ENCODE measurements at places on chromosomes 2 and 18.

GRCh38 chr2:19114754-19115231 is 243.6 kb downstream of the OSR1 start:
- no peak for DNase-seq

GRCh38 chr2:219087361-219087760 is 26.6 kb upstream of the IHH start:
- no peak for DNase-seq

DNA sequence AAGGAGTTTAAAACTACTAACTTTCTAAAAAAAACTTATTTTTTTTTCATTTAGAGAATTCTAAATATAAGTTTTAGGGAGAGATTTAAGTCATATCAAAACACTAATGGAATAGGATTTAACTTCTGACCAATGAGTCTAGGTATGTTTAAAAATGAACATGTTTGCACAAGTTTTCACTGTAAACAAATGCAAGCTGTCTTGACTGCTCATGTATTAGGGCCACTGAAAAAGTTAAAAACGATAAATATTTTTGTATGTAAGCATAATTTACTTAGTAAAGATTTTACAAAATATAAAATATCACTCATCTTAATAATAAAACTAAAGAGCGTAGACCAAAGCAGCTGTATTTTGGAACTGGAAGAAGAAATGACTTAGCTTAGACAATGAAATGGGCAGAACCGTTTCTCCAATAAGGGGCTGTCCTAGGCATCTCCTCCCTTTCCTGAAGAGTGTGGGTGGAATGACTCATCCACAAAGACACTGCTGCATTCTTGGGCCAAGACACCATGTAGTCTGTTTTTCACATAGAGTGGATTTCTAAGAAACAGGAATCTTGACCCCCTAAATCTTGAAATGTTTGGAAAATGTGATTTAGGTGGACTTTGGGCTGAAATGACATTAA is 118.8 kb downstream of the MEP1B start:
- DNase-seq, result no peak

GRCh38 chr2:43088143-43089073 is 138.0 kb downstream of the ZFP36L2 start:
- no peak for DNase-seq

GRCh38 chr2:25787020-25787419 is 91.3 kb downstream of the ASXL2 start:
- DNase-seq, result no peak

GRCh38 chr2:112776113-112776512 is 8.2 kb downstream of the IL1A start:
- DNase-seq, result no peak

DNA sequence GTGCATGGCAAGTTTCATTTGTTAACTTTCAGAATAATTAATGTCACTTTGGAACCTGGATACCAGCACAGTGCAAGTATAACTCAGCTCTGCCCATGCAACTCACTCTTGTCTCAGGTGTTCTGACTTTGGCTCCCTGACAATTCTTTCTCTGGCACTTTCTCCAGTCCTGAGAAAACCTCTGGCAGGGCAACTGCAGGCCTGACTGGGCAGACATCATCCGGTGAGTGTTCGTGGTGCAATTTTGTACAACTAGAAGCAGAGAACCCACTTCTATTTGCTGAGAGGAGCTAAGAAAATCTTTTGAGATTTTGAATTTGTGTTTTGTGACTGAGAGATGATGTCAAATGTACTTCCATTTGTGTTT is 143.0 kb downstream of the AQP4 start:
- no peak for DNase-seq

DNA sequence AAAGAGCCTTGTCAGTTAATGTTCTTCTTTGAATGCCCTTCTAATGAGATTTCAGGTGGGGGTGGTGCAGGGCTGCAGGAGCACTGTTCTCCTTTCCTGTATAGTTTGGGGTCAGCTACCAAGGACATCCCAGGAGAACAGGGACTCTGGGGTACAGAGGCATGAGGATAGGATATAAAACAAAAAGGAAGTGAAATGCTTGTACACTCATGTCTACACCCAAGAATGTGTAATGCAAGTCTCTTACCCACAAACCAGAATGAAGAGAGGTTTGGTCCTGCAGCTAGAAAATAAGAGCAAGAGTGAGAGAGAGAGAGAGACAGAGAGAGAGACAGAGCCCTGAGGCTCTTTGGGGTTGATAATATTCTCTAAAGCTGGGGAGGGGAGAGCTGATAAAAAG is 151.8 kb upstream of the KCTD1 start:
- DNase-seq, result no peak

GRCh38 chr18:67217551-67218166 is 298.9 kb downstream of the DSEL start:
- peak; percentile 66 for DNase-seq

DNA sequence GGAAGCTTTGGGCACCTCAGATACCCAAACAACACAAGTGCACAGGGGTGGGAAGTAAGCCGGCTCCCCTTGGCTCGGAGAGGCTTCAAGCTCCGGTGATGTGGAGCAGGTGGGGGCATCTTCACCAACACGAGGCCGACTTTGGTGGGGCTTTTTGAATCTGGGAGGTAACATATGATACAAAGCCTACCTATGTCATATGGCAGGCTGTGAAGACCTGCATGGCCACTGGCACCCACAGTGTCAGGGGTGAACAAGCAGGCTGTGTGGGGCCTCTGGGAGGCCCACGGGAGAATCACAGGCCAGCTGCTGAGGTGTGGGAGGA is 109.0 kb downstream of the EIPR1 start:
- DNase-seq, result no peak

- no peak for DNase-seq
These were observed 567.4 kb downstream of the CBLN2 start for GRCh38 chr18:71976744-71977143.

DNA sequence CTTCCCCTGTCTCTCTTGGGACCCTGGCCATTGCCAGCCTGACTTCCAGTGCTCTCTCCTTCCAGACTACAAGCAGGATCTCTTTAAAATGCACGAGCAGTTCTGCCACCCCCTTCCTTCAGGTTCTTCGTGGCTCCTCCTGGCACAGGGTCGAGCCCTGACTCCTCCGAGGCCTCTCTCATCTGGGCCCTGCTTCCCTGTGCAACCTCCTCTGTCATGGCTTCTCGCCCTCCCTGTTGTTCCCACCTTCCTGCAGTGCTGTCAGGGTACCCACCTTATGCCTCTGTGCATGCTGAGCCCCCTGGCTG is 56.7 kb upstream of the RPL31 start:
- no peak for DNase-seq

DNA sequence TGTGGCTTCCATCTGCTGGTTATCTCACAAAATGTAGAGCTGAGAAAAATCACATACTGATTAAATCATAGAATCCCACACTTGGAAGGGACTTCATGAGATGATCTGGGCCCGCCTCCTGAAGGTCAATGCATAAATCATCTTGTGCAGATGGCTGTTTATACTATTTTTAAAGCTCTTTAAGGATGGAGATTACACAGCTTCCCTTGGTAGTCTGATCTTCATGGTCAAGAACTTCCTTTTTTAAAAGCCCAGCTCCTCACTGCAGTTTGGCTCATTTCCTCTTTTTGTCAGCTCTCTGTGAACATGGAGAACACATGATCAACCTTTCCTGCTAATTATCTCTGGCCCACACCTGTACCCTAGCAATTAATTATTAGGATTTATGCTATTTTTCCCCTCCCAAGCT is 25.9 kb downstream of the GCG start:
- DNase-seq, result no peak

DNA sequence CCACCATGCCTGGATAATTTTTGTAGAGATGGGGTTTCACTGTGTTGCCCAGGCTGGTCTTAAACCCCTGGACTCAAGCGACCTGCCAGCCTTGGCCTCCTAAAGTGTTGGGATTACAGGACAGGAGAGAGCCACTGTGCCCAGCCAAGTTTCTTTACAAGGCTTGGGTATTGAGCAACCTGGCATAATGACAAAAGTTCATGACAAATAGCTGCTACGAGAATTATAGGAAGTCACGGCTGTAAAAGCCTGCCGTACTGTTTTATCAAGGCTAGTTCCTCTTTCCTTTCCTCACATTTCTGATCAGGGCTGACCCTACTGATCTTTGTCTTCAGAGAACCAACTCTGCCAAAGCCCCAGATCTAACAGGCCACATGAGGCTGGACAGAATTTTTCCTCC is 490.4 kb upstream of the SPRED2 start:
- no peak for DNase-seq
